H54 (cell line): ENCODE measurements at places on chromosomes 3 and 15.

GRCh38 chr3:189772584-189772983, 141.4 kb downstream of the TP63 start:
- no peak for DNase-seq

DNA sequence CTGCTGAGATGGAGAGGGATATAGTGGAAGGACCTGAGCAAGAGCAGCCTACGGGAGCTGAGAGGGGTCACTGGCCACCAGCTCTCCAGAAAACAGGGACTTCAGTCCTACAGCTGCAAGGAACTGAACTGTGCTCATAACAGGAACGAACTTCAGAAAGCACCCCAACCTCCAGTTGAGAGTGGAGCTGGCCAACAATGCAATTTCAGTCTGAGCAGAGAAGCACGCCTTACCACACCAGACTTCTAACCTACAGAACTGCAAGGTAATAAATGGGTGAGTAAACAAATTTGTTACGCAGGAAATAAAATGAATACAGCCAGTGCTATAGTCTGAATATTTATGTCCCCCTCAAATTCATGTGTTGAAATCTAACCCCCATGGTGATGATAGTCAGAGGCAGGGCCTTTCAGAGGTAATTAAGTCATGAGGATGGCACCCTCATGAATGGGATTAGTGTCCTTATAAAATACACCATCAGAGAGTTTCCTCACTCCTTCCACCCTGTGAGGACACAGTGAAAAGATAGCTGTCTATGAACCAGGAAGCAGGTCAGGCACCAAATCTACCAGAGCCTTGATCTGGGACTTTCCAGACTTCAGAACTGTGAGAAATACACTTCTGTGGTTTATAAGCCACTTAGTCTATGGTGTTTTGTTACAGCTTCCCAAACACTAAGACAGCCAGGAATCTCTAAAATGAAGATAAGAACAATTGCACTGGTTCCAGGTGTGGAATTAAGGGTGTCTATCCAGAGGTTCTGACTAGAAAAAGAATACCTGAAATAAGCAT, 58.6 kb downstream of the SYNM start:
- DNase-seq: no peak

DNA sequence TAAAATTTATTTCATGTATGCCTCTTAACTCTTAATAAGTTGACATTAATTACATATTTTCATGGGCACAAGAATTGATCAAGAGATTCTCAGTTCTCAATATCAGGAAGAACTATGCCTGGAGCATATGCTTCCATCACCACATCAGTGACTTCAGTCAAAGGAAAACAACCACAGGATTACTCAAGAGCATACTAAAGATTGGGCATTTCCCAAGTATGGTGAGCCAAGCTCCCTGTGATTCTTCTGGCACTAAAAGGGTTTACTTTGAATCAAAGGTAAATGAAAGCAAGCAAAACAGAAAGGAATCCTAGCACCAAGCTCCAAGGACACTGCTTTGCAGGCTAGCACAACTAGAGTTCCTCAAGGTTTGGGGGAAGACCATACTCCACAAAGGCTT, 44.6 kb downstream of the FMN1 start:
- DNase-seq: no peak

DNA sequence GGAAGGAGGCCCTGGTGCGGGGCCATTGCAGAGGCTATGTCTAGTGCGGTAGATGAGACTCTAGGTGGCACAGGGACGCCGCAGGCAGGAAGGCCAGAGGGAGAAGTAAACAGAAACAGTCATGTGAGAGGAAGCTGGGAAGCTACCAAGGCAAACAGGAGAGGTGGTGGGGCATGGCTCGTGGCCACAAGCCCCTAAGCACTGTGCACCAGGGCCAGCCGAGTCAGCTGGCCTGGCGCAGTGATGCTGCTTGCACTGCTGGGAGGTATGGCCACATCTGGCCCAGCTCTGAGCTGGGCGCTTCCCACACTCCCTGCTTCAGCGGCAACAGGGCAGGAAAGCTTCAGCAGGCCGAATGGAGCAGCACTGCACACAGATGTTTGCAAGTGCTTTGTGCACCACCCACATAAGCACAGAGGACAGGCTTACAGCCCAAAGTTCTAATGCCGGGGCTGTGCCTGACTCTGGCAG, 76.6 kb downstream of the SRGAP3 start:
- DNase-seq: no peak

GRCh38 chr3:159455741-159456181, 532.9 kb upstream of the IL12A start:
- DNase-seq: no peak

GRCh38 chr3:20904671-20905070, 718.7 kb upstream of the SGO1 start:
- no peak for DNase-seq

DNA sequence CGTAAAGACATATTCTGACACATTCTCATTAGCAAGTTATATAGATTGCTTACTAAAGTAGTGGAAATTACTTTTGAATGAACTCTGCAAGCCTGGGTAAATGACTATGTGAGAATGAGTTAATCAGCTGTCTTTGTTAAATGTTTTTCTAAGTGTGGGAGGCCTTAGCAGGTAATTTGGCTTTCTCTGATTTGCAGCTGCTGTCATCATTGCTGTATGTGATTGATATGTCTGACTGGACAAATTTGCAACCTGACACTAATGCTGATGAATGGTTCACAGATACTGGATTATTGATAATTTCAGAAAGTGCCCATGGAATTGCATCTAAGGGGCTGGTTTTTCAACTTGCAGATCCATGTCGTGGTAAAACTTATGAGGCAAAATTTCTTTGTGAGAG, 372.2 kb upstream of the SGO1 start:
- DNase-seq: no peak

- DNase-seq: no peak
These were observed 149.7 kb upstream of the FRMD4B start for GRCh38 chr3:69535613-69536012.

GRCh38 chr15:37979671-37980409, 45.4 kb downstream of the TMCO5A start:
- no peak for DNase-seq

- DNase-seq: no peak
These were observed 191.1 kb downstream of the RSL24D1 start for GRCh38 chr15:55005679-55006078.

DNA sequence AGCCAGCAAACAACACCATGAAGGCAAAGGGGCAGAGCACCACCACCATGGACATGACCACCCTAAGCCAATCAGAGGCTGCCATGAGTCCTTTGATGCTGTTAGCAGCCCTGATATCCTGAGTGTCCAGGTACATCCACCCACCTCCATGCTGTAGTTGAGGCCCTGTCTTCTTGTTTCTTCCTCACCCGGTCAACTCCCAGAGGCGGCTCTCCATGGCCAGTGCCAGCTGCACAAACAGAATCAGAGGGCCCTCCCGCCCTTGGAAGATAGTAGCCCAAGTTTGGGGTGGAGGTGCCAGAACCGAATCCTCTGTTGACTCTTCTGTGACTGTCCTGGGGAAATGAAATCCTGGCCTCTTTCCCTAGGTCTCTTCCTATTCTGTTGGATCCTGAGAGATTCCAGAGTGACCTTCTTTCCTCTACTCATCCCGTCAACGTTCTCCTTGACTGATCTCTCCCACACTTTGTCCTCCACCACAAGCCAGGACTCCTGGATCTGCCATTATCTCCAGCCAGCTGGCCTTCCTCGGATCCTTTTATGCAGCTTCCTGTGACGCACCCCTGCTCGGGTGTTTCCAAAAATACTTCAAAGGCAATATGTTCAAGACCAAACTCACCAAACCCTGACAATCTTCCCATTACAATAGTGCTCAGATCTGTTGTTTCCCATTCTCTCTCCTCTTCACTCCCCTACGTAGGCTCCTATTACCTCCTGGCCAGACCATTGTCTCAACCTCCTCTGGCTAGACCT, 45.4 kb upstream of the DLG1 start:
- no peak for DNase-seq

- DNase-seq: no peak
These were observed 74.9 kb upstream of the MFGE8 start for GRCh38 chr15:88987934-88988671.

DNA sequence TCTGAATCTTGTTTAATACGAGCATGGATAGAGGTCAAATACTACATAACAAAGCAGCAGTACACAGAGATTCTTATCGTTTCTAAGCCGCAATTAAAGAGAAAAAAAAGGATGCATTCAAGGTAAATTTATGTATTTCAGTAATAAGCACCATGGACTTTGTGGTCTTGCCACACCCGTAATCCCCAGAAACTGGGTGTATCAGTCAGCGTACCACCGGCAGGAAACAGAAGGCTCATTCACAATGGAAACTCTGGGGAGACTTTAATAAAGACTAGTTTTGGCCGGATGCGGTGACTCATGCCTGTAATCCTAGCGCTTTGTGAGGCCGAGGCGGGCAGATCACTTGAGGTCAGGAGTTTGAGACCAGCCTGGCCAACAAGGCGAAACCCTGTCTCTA, 81.9 kb upstream of the ZNF280D start:
- no peak for DNase-seq

- no peak for DNase-seq
These were observed 86.3 kb downstream of the GMPS start for GRCh38 chr3:155956508-155957411.

DNA sequence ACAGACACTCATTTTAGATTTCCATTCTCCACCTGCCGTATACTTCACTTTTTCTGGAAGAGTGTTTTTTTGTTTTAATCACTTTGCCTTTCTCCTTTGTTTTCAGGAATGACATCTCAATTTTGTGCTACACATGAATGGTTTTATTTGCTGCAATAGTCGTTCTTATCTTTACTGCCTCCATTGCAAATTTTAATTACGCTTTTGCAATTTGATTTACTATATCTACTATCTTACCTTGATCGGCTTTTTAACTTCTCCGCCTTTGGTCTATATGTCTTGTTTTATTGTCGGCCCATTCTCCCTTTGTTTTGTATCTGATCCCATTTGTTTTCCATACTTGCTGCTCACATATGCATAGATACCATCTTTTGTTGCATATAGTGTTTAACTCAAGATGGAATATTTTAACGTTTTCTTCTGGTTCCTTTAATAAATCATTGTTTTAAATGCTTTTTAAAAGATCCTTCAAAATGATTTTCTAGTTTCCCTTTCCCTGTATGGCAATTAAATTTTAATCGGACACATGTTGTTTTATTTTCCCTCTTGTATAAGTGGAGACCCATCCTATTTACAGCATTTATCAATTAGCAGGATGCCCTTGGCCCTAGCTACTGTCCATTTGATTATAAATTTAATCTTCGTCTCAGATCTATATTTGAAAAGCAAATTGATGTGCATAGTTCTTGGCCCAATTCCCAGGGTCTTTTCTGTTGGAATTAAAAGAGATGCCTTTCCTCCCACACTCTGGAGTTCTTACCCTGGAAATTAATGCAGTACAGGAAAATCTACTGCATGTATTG, 97.2 kb upstream of the CNTN4 start:
- DNase-seq: no peak

DNA sequence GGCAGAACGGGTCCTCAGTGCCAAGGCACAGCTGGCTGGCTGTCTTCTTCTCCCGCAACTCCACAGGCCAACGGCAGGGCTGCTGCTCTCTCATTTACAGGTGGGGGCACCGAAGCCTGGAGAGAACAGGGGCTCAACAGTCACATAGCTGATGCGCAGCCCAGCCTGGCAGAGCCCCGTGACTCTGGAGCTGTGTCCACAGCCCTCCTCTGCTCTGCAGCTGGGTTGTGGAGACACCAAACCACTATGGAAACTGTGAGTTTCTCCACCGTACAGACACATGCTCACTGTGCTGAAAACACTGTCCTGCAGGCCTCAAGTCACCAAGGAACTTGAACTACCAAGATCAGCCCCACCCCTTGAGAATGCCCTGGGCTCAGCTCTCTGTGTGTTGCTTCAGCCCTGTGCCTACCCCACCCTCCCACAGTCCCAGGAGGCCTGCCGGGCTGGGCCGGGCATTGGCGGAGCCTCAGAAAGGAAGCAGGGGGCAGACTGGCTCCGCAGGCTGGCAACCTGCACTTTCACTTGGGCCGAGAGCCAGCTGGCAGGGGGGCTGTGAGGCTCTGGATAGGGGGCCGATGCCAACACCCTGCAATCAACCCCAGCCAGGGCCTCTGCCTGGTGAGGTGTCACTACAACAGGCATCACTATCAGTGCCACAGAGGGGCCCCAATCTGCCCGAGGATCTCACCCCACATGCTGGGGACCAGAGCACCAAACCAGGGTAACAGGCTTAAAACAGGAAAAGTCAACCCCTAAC, 113.7 kb upstream of the RPL32 start:
- peak; percentile 38 for DNase-seq
